IPS DF 6.9 (cell line): ENCODE measurements at places on chromosomes 7 and 10.

DNA sequence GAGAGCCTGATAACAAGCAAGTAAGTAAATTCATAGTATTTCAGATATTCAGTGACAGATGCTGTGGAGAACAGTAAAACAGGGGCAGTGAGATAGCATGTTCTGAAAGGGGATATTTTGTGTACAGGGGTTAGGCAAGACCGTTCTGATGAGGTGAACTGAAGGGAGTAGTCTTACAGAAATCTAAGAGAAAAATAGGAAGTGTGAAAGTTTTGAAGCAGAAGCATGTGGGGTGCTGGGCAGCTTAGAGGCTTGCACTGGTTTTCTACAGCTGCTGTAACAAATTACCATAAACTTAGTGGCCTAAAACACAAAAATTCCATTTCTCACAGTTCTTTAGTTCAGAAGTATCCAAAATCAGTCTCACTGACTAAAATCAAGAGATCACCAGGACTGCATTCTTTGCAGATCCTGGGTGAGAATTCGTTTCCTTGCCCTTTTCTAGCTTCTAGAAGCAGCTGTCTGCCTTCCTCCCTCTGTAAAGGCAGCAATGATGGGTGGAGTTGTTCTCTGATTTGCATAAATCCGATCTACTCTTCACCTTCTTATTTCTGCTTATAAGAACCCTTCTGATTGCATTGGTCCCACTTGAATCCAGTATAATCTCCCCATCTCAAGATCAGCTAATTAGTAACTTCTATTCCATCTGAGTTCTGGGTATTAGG is 7.5 kb upstream of the KLF14 start:
- DNase-seq, result no peak

- DNase-seq, result no peak
These were observed 68.9 kb downstream of the MAD1L1 start for GRCh38 chr7:2163600-2164555.

- DNase-seq, result no peak
These were observed 213.7 kb downstream of the GFRA1 start for GRCh38 chr10:116059320-116059719.

DNA sequence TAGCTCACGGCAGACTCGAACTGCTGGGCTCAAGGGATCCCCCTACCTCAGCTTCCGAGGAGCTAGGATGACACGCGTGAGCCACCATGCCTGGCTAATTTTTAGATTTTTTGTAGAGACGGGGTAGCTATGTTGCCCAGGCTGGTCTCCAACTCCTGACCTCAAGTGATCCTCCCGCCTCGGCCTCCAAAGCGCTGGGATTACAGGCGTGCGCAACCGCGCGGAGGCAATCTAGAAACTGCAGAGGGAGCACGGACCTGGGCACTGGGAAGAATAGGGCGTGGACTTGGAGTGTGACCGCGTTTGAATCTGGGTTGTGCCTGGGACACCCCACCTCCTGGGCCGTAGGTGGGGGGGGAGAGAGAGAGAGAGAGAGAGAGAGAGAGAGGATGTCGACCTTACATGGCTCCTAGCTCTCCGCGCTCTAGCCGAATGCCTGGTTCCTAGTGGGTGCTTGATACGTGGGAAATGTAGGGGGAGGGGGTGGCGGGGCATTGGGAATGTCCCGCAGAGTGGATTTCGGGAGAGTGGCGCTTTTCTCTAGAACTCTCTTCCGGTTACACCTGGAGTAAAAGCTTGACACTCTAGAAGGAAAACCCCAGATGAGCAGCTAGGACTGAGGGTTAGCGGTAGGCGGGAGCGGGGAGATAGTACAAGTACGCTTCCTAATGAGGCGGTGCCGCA is 1.2 kb upstream of the MAP3K8 start:
- no peak for DNase-seq

DNA sequence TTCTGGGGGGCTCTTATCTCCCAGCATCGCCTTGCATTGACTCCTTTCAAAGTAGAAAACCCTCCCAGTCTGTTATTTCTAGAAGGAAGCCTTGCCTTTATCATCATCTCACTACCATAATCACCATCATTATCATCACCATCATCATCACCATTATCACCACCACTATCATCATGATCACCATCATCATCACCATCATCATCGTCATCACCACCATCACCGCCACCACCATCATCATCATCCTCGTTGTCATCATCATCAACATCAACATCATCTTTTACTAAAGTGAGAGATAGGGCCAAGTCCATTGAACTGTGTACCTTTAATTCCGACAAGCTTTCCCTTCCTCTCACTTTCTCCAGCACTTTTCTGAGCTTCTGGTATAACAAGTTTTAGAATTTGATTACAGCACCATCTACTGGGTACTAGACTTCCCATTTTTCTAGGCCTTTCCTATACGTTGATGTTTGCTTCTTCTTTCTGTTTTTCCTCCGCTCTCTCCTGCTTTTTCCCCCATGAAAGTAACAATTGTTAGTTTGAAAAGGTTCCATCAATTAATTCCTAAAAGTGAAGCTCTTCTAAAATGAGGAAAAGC is 226.4 kb downstream of the BUB3 start:
- no peak for DNase-seq

DNA sequence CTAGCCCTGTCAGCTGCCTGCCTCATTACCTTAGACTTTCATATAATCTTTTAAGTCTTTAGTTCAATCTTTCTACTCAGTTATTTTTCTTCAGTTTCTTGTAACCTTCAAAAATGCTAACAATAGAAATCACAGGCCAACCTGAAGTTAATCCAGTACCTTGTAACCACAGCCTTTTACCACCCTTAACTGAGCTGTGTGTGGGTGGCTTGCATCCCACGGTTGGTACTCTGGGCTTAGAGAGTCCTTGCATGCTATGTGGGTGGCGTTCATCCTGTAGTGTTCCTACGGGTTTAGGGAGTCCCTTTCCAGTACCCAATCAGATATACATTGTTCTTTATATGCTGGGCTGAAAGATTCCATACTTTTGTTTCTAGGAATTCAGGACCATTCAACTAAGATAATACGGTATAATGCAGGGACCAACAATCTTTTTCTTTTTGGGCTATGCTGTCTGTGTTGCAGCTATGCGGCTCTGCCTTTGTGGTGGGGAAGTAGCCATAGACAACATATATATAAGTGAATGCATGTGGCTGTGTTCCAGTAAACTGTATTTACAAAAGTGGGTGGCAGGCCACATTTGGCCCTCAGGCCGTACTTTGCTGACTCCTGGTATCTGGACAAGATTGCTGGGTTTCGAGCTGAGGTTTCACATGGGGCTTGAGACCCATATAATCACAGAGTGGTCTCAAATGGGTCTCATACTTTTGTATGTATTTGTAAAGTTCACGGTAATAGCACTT is 280.8 kb upstream of the LRGUK start:
- DNase-seq, result no peak

DNA sequence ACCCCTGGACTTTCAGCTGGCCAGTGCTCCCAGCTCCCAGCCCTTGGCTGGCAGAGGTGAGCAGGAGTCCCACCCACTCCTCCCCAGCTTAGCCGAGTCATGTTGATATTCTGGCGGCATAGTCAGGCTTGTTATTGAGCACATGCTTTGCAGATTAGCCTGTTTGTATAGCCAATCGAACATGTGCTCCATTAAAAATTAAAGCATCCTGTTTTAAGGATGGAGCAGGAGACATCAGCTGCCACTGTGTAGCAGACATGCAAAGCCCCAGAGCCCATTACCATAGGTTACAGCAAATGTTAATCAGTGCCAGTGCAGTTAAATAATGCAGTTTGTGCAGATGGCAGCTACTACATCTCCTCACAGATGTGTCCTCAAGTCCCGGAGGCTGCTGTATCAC is 574.6 kb upstream of the GALNT17 start:
- DNase-seq, result no peak

- no peak for DNase-seq
These were observed 87.0 kb downstream of the NEUROD6 start for GRCh38 chr7:31253532-31253931.

GRCh38 chr10:23897861-23898260 is 311.1 kb upstream of the KIAA1217 start:
- DNase-seq, result no peak

- DNase-seq, result no peak
These were observed 89.1 kb upstream of the NANOS1 start for GRCh38 chr10:118940386-118940785.

DNA sequence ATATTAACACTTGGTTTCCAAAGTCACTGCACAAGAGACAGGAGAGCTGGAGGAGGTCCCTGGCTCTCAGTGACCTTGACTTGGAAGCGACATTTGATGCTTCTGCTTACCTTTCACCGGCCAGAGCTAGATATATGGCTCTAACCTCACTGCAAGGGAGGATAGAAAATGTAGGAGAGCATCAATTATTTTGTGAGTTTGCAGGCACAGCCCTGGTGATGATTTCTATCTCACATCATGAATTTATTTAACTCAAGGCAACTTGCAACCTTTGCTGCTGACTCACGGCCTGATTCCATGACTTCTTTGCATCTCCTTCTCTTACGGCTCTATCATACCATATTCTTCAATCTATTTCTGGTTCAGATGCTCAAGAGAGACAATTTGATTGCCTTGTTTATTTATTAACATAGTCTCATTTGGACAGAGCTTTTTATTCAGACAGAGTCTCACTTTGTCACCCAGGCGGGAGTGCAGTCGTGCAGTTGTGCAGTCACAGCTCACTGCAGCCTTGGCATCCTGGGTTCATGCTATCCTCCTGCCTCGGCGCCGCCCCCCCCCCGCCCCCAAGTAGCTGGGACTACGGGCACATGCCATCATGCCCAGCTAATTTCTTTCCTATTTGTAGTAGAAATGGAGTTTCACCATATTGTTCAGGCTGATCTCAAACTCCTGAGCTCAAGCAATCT is 196.0 kb downstream of the REEP3 start:
- no peak for DNase-seq

DNA sequence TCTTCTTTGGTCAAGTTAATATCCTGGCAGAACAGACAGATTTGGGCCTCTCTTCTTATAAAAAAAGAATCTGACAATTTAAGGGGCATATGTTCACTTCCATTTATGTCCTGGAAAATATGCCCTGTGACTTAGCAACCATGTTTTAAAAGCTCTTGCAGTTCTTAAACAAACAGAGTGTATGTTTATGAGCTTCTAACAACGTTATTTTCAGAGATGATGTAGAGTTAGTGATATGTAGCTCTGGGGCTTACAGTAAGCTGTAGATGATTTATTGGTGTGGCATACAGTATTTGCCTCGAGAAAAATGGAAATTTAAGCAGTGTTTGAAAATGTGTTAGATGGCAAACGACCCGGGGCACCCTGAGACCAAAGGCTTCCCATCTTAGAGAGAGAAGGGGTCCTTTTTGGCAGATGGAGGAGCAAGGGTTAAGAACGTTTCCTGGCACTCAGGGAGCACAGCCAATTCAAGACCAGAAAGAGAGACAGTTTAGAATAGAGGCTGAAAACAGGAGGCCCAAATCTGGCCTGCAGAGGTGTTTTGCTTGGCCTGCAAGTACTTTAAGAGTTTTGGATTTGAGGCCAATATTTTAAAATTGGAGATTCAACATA is 397.5 kb downstream of the KCNMA1 start:
- no peak for DNase-seq

DNA sequence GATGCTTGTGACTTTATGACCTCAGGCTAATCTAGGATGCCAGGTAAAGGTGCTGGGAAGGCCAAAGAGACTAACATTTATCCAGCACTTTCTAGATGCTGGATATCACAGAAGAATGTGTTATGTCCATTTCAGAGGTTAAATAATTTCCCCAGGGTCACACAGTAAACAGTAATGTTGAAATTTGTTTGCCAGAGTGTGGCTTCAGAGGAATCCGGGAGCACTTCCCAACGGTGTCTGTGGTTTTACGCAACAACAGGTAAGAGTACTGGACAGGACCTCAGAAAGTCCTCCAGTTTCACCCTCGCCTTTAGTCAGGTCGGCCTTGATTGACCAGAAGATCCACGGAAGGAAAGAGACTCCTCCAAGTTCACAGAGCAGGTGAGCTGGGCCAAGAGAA is 1.7 kb downstream of the SHTN1 start:
- no peak for DNase-seq

DNA sequence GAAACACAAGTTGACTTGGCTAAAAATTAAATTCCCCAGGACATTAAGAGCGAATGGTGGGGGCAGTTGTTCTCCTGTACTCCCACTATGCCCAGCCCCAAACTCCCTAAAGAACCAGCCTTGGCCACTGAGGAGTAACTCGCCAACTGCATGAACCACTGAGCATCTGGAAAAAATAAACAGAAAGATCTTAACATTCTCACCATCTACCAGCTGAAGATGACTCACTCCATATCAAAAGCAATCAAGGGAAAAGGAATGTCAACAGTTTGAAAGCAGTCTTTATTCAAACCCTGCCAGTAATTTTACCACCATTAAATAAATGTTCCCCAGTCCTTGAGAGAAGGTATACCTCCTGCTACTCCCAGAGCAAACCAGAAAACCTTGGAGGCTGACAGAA is 45.4 kb downstream of the CTTNBP2 start:
- DNase-seq, result no peak

DNA sequence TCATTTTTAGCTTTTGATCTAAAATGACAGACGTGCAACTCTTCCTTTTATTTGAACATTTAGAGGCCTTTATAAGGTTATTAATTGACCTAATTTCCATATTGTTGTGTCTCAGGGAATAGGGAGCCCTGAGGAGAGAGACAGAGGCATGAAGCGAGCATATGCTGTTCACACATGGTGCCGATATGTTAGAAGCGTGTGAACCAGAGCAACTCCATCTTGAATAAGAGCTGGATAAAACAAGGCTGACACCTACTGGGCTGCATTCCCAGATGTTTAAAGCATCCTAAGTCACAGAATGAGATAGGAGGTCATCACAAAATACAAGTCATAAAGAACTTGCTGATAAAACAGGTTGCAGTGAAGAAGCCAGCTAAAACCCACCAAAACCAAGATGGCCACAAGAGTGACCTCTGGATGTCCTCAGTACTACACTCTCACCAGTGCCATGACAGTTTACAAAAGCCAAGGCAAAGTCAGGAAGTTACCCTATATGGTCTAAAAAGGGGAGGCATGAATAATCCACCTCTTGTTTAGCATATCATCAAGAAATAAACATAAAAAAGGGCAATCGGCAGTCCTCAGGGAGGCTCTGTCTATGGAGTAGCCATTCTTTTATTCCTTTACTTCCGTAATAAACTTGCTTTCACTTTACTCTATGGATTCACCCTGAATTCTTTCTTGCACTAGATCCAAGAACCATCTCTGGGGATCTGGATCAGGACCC is 80.1 kb downstream of the SEC61G start:
- no peak for DNase-seq

DNA sequence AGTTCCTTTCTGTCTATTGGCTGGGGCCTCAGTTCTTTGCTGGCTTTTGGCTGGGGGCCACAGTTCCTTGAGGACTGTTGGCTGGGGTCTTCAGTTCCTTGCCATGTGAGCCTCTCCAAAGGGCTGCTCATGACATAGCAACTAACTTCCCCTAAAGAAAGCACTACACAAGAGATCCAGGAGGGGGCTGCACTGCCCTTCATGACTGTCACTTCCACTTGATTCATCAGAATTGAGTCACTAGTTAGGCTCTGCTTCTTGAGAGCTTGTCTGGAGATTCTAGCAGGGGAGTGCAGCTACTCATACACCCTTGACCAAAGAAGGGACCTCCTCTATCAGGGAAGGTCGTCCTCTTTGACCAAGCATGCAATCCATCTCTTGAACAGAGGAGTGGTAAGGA is 38.0 kb upstream of the MKX start:
- no peak for DNase-seq

- no peak for DNase-seq
These were observed 376.9 kb upstream of the MYO3A start for GRCh38 chr10:25557136-25557535.

GRCh38 chr7:68491523-68492358 is 1106.5 kb upstream of the AUTS2 start:
- DNase-seq, result no peak
